ENCODE measurements at places on chromosomes 2 and 18. TPM values are rescaled to one million over a fixed set of nuclear protein-coding genes. Genes with fewer than 3 reads are reported as not detected.

CLEC4F gene
- 0.34 TPM for total RNA-seq

DNA sequence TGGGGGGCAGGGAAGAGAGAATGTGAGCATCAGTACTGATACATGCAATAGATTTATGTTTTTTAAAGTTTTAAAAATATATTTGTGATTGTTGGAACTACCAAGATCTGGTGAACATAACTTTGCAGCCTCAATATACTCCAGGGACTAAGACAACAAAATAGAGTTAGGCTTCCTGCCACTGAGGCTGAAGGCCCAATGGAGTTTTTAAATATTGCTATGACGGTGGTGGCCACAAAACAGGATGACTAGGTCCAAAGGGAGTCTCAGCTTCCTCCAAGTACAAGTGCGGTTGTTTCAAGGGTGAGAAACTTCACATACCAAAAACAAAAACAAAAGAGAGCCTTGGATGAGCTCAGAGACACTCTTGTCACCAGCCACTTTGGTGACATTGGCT lies 72.9 kb downstream of the CCBE1 start:
- DNase-seq, result no peak

GKN2 gene
- not detected for total RNA-seq

- no peak for DNase-seq
These were observed 437.3 kb upstream of the NRP2 start for GRCh38 chr2:205245001-205245400.
